Activated CD8-positive, alpha-beta memory T cell treated with anti-CD3 and anti-CD28 coated beads for 24 hours (primary cell): ENCODE measurements at places on chromosomes 1 and 21.

DNA sequence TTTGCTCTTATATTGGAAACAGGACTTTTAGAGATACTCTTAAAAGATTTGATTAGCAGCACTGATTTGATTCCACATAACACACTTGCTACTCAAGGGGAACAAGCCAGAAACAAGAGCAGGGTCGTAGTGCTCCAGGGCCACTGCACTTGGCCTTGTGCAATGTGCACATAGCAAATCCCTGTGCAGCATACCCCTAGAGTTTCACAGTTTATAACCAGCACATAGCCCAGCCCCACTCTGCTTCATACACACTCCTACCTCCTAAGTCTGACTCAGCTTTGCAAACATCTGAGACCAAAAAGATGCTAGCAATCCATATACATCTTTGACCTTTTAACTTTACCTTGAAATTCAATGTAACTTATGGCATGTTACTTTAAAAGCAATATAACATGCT, 157.6 kb downstream of the VAV3 start:
- DNase-seq, result no peak

- DNase-seq, result no peak
Measured at GRCh38 chr1:233132445-233132844, 163.1 kb downstream of the PCNX2 start.

DNA sequence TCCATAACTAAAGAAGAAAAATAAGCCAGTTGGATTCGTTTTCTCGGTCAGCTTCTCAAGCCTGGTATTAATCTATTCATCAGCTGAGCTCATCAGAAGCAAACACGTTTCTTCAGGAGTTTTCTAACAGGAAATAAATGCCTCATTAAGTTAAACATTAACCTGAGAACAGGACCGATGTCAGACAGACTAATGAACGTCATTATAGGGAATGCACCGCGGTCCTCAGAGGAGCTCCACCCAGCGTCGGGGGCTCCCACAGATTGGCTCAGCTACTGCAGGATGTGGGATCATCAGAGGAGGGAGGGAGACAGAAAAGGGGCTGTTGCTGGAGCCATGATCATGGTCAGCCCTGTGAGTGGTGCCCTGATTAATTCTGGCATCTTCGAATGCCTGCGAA, 615.4 kb downstream of the PTPRU start:
- DNase-seq, result peak; percentile 17

- no peak for DNase-seq
Measured at GRCh38 chr1:54401799-54402198, 4.4 kb downstream of the SSBP3 start.

GRCh38 chr1:175620376-175620775, 123.0 kb downstream of the TNR start:
- DNase-seq, result no peak
